ENCODE measurements at places on chromosomes 5 and 9.

DNA sequence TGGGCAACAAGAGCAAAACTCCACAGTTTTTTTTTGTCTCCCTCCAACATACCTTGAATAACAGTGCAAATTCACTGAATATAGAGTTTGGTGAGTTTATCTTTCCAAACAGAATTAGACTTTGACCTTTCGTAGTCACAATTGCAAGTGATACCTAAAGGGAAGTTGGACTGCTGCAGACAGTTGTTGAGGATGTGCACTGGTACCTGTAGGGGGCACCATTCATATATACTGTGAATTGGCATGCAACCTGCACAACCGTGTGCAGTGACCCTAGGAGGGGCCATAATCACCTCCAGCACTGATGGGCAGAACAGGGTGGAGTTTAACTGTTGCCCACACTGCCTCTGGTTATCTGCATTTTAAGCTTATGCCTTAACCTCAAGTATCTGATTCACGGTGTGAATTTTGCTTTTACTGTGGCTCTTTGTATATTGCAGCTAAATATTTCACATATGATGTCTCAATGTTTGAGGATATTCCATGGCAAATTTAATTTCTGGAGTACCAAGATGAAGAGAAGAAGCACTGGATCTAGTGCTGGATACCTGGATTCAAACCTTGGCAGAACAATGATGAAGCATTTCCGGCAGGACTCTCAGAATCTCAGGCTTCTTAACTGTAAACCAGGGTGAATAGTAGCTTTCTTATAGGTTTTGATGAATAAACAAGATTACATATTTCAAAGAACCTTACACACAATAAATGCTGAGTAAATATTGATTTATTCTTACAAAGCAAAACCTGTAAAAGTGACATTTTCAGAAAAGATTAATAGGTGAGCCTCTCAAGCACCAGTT is 144.3 kb downstream of the ACTBL2 start:
- H3K27ac ChIP-seq = no peak overlapping the region
- H3K4me1 ChIP-seq = peaks cover 13% of the 10 kb centered on the region
- DNase-seq = no peak

GRCh38 chr9:88725300-88726019 is 190.5 kb downstream of the NXNL2 start:
- peaks cover 36% of the 10 kb centered on the region for H3K27me3 ChIP-seq
- H3K4me1 ChIP-seq = no peaks in the 10 kb centered on the region

GRCh38 chr5:135038205-135038812 is 4.3 kb upstream of the PITX1 start:
- H3K27ac ChIP-seq = no peak overlapping the region
- H3K36me3 ChIP-seq = no peaks in the 10 kb centered on the region
- no peak for DNase-seq
- no peak overlapping the region for H3K4me3 ChIP-seq
- H3K4me1 ChIP-seq = peaks cover 11% of the 10 kb centered on the region

GRCh38 chr9:125963932-125964331 is 216.8 kb downstream of the PBX3 start:
- DNase-seq = no peak
- H3K27ac ChIP-seq = no peak overlapping the region
- H3K27me3 ChIP-seq = no peaks in the 10 kb centered on the region
- peaks cover 15% of the 10 kb centered on the region for H3K4me1 ChIP-seq
- peaks cover 12% of the 10 kb centered on the region for H3K36me3 ChIP-seq
- H3K4me3 ChIP-seq = no peak overlapping the region

DNA sequence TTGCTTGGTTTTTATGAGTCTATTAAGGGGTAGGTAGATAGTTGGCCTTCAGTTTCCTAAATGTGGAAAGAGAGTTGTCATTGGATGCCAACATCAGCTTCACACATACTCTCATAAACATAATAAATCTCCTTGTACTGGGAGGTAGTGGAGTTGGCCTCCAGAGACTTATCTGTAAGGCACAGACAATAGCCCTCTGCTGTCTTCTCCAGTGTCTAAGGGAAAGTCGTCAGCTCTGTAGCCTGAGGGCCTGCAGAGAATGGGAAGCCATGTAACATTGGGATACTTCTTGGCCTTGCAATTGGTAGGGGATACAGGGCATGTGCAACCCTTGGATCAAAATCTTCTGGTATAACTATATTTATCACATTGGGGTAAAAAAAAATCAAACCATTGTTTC is 331.9 kb upstream of the KLF9 start:
- no peaks in the 10 kb centered on the region for H3K36me3 ChIP-seq
- no peak for DNase-seq
- H3K4me3 ChIP-seq = no peak overlapping the region
- no peak overlapping the region for H3K27ac ChIP-seq
- H3K27me3 ChIP-seq = no peaks in the 10 kb centered on the region
